H7 (cell line): ENCODE measurements at places on chromosomes 12 and 14. TPM values are rescaled to one million over a fixed set of nuclear protein-coding genes. Genes with fewer than 3 reads are reported as not detected.

The LTBR gene
- total RNA-seq: 2.5 and 3.6 TPM in 2 replicates

DNA sequence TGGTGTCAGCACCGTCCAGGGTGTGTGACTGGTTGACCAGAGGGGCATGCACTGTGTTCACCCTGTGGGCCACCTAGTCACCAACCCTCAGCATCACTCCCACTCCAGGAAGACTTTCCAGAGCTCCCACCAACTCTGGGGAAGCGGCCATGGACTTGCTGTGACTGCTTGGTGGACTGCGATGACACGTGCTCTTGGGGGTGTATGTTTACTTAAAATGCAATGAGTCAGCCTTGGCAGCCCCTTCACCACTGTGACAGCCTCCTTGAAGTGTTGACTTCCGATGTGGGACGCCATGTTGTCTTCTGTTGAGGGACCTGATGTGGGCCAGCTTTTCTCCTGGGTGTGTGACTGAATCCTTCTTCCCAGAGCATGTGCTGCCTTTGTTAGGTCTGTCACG, 151.1 kb upstream of the RTL1 start:
- DNase-seq: no peak

DNA sequence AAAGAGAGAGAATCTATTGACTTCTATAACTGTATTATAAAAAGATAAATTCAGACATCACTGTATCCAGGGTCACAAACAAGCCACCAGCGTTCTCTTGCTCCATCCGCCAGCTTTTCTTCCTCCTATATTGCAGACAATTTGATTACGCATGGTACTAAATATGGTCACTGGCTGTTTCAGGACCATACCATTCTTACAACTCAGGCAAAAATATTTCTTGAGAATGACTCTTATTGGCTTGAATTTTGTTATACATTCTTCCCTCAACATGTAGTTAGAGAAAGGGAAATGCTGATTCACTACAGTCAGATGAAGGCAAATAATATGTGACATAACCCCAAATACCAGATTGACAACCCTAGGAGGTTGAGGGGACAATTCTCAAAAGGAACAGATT, 101.3 kb downstream of the SLC6A15 start:
- DNase-seq: no peak

GRCh38 chr12:122155705-122156104, 18.3 kb downstream of the IL31 start:
- no peak for DNase-seq

- no peak for DNase-seq
These were observed 4.4 kb downstream of the MAP4K5 start for GRCh38 chr14:50528000-50528399.

DNA sequence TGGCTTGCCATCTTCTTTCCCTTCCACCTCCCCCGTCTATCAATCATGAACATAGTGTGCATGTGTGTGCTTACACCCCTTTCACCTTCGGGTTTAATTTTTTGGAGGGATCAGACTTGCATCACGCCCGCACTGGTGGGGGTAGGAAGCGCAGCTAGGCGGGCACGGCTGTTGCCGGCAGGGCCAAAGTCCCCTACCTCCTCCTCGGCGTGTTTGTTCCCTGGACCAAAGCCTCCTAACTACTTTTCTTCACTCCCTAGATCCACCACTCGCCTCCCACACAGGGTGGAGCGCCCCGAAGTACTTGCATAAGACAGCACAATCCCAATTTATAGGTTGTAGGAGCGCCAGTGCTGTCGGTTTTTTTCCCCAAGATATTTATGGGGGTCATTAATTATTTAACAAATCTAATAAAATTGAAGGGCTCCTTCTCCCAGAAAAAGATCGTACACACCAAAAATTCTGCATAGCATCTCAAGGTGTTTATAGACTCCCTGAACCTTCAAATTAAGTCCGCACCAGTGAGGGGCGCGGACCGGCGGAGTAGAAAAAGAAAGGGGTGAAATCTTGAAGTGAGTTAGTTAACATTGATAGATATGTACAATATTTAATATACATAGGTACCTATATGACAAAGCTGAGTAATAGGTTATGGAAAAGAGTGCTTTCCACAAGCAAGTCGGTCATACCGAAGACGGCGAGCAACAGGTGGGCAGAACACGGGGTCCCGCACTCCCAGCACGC, 717 bp downstream of the PKP2 start:
- peak; percentile 59 for DNase-seq

DNA sequence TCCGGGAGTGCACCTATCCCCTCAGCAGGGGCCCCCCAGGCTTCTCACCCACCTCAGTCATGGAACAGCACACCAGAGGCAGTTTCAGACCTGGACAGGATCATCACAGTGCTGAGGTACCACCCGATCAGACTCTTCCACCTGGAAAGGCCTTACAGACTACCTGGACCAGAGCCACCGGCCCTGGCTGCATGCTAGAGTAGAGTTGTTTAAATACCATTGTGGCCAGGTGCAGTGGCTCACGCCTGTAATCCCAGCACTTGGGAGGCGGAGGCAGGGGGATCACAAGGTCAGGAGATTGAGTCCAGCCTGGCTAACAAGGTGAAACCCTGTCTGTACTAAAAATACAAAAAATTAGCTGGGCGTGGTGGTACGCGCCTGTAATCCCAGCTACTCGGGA, 61.5 kb downstream of the TSPAN11 start:
- no peak for DNase-seq

The CAPS2 gene
- 3.2 and 5.2 TPM in 2 replicates for total RNA-seq

GRCh38 chr12:19411234-19412204, 27.8 kb upstream of the AEBP2 start:
- DNase-seq: peak; percentile 80

GRCh38 chr14:31703056-31703455, 141.9 kb downstream of the NUBPL start:
- DNase-seq: no peak

The ADAM20 gene
- 0.10 and 0.59 TPM in 2 replicates for total RNA-seq

The SLC17A8 gene
- total RNA-seq: not detected in 2 replicates

The MAP1LC3B2 gene
- total RNA-seq: 2.8 TPM in 1 of 2 replicates, not detected in the other

- DNase-seq: no peak
These were observed 36.3 kb upstream of the ALDH2 start for GRCh38 chr12:111730420-111730819.

DNA sequence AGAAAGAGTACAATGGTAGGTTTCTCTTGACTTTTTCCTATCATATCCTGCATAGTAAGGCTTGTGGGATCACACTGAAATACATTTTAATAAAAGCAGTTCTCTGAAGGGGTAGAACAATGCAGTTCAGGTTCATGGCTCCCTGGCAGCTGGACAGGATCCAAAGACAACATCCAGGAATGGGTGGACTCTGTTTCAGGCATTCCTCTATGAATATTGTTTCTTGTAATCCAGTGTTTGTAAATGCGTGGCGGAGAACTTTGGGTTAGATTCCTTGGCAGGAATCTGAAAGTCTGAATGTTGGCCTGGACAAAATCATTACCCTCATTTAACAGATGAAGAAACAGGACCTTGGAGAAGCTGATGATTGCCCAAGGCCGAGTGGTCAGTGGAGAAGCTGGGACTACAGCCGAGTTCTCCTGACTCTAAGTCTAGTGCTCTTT, 43.5 kb downstream of the SYNE2 start:
- no peak for DNase-seq

The C14orf180 gene
- not detected in 2 replicates for total RNA-seq

The CCDC85C gene
- 44.9 and 50.2 TPM in 2 replicates for total RNA-seq

DNA sequence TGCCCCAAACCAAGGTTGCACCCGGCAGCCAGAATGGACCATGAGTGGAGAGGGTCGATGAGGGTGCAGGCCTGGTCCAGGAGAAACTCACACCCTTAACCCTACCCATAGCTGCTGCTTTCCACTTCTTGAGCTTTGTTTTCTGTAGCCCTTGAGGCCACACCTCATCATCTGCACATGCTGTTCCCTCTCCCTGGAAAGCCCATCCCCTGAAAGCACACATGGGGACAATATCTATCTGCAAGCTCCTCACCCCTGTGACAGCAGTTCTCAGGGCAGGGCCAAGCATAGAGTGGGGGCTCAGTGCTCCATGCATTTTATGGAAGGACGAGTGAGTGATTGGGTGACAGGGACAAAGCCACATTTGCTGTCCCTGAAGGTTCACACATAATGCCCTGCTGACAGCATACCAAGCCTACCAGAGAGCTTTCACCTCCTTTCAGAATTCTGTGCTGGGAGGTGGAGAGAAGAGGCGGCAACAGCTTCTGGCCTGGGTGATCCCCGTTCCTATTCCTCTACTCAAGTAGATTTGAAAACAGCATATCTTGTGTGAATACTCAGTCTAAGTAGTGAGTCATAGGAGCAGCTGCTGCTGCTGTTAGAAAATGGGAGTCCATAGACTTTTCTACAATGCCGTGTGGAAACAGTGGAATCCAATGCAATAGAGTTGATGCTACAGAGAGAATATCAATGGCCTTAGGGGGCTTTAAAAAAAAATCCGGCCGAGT, 44.6 kb downstream of the SRGAP1 start:
- DNase-seq: no peak

GRCh38 chr14:96176275-96176674, 28.4 kb upstream of the BDKRB2 start:
- no peak for DNase-seq
